ENCODE measurements at places on chromosomes 4 and X.
A peak's percentile ranks its signal among the peaks of the same experiment; 100 is the strongest.

DNA sequence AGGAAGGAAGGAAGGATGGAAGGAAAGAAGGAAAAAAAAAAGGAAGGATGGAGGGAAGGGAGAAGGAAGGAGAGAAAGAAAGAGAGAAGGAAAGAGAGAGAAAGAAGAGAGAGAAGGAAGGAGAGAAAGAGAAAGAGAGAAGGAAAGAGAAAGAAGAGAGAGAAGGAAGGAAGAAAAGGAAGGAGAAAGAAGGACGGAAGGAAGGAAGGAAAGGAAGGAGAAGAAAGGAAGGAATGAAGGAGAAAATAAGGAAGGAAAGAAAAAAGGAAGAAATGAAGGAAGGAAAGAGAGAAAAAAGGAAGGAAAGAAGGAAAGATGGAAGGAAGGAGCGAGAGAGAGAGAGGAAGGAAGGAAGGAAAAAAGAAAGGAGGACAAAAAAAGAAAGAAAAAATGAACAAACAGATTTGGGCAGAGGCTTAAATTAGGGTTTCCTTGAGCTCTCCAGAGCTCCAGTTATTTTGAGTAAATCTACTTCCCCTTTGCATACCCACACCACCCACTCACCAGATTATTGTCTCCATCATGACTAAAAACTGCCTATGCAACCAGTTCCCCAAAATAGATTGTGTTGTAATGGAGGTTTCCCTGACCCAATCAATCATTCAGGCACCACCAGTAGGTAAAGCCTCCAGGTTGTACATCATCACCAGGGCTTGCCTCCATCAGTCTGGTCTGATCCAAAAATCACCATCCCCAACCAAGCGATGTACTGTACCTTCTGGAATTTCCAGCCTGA is 1722.9 kb upstream of the PCDH10 start:
- DNase-seq = no peak

DNA sequence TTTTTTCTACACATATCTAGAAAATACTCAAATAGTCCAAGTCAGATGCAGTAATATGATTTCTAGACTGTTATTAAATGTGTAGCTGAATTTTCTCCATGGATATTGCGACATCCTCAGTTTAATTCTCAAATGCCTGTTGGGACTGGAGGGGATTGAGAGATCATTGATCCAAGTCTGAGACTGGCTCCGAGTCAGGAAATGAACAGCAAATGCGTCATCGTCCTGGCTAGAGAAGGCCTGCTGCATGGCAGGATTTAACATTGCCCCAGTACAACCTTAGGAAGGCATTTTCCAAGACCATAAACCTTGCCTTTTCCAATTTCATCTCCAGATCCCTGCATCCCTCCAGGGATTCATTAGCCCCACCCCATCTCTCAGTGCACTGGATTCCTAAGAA is 56.6 kb upstream of the SLC6A14 start:
- peak; percentile 89 for DNase-seq

GRCh38 chr4:153488006-153488891 is 22.1 kb downstream of the TMEM131L start:
- DNase-seq = peak; percentile 47

DNA sequence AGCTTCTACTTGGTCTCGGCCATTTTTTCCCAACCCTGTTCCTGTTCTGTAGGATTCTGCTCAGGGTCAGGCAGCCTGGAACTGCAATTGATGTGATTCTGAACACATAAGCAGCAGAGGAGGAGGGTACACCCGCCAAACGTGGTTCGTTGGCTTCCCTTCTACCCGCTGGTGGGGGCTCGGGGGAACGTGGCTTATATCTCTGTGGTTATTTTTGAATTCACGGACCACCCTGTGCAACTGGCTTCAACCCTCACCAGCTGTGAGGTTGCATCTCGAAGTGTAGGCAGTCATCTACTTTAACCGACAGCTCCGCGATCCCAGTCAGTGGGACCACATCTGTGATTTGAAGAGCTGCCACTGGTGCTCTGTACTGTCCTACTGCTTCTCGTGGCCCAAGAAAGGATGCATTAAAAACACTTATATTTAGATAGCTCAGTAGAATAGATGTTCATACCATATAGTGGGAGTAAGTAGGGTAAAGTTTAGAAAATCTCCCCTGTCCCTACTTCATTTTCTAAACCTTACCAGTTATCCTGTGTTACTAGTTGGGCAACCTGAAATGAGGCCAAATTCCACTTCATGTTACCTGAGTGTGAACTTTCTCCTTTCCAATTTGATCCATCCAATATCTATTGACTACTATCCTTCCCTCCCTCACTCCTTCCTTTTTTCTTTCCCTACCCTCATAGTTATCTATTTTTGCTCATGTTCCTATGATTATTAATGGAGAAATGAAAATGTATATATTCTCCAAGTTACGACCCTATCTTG is 80.4 kb upstream of the BCOR start:
- no peak for DNase-seq

- no peak for DNase-seq
Measured at GRCh38 chrX:9003041-9003440, 30.9 kb downstream of the FAM9B start.

DNA sequence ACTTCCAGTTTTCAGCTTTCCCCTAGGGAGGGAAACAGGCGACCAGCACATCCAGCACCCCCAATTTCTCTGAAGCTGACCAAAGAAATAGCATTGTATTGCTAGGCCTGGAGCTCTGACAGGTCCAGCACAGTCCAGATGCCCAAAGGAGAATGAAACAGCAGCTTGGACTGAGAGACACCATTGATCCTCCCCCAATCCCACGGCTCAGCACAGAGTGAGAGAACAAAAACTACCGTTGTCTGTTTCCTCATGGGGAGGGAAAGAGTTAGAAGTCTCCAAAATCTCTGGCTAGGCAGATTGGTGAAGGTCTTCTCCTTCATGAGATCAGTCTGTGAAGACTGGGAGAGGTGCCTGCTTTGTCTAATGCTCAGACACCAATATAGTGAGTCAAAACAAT is 8.6 kb downstream of the TCEAL7 start:
- no peak for DNase-seq

DNA sequence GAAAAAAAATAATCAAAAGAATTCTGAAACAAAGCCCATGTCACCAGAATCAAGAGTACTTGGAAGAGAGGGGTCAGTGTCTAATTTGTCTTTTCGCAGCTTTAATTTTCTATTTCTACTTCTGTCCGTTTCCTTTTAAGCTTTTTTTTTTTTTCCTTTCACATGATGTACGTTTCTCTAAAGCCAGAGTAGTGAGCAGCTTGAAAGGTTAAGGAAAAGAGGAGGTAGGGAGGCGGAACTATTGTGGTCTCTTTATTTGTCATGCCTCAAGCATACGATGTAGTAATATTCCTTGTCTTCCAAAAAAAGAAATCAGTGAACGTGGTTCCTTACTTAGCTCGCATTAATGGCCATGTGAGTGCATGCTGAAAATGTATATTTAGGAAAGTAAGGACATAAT is 311.5 kb downstream of the TENM3 start:
- DNase-seq = peak; percentile 18

GRCh38 chr4:64940698-64941097 is 531.4 kb upstream of the TECRL start:
- peak; percentile 1 for DNase-seq

- DNase-seq = peak; percentile 46
Measured at GRCh38 chr4:16227462-16227868, 1.2 kb upstream of the TAPT1 start.

DNA sequence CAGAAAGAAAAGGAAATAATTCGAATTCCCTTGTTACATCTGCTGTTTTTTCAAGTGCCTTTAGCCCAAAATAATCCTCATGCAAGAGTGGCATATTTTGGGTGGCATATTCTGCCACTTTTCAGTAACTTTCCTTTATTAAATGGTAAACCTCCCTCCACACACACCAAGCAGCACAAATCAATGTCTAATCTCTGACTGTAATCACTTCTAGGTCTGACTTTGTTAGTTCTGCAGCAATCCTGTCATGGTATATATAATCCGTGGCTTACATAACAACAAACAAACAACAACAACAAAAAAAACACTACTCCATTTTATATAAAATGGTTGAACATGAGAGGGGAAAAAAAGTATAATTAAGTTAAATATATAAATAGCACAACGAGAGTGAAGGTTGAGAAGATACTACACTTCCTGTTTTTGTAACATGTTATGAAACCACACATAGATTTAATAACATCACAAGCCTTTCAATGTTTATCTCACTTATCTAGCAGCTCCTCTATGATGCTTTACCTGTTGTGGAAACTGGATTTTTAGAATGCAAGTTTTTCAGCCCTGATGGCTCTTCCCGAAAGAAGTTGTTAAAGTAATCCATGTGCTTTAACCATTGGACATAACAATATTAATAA is 715.4 kb downstream of the GRXCR1 start:
- no peak for DNase-seq

GRCh38 chrX:139290310-139290709 is 240.2 kb upstream of the F9 start:
- no peak for DNase-seq

- DNase-seq = peak; percentile 56
Measured at GRCh38 chrX:71532078-71532752, 689 bp upstream of the OGT start.

DNA sequence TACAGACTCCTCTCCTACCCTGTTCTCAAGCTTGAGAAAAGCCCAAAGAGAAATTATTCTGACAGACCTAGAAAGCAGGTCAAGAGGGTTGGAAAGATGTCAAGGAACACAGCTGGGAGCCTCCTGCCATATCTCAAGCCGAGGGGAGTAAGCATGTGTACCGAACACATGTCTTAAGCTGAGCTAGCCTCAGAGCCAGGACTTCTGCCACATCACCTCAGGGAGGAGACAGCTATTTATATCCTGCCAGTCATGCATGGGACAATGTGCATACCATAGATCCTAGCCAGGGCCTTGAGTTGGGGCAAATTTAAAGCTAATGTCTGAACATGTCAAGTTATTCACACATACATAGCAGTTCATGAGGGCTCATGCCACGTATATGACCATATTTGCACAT is 11.8 kb downstream of the TMEM31 start:
- DNase-seq = peak; percentile 54

GRCh38 chrX:40996886-40997530 is 88.2 kb upstream of the USP9X start:
- peak; percentile 86 for DNase-seq

- DNase-seq = no peak
Measured at GRCh38 chrX:40444798-40445496, 135.8 kb upstream of the ATP6AP2 start.

DNA sequence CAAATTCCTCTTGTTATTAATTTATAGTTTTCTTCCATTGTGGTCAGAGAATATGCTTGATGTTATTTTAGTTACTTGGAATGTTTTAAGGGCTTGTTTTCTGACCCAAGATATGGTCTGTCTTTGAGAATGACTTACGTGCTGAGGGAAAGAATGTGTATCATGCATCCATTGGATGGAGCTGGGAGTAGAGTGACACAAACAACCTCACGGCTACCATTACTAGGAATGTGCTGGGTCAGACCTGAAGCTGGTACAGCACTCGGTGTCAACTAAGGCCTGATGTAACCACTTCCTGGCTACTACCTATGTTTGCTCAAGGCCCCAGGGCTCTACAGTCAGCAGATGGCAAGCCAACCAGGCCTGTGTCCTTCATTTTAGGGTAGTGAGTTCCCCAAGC is 257.8 kb downstream of the FAT4 start:
- no peak for DNase-seq

GRCh38 chrX:14802943-14803710 is 69.7 kb downstream of the FANCB start:
- peak; percentile 48 for DNase-seq

- DNase-seq = no peak
Measured at GRCh38 chrX:153321381-153322124, at the start of gene PNMA6F. Gene PNMA6F (minus strand): TSS chrX:153321767. CDS start chrX:153320674, 1,093 bp downstream.

DNA sequence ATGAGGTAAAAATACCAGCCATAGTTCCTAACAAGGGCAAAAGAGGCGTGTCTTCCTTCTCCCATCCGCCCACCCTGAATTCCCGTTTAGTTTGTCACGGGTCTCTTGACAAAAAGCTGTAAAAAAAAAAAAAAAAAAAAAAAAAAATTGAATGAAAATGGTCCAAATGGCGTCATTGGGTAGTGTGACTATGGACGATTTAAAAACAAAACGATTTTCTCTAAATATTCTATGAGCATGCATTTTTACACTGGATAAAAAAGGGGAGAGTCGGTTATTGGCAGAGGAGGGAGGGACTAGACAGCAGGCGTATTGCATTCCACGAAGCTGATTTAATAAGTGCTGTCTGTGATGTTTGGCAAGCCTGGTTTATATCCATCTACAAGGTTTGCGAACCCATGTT is at the start of gene FAM133A:
Gene FAM133A (plus strand): TSS at position 338 of the 403 bp plus-strand sequence. CDS start 35,214 bp downstream, outside the sequence.
- peak; percentile 19 for DNase-seq

DNA sequence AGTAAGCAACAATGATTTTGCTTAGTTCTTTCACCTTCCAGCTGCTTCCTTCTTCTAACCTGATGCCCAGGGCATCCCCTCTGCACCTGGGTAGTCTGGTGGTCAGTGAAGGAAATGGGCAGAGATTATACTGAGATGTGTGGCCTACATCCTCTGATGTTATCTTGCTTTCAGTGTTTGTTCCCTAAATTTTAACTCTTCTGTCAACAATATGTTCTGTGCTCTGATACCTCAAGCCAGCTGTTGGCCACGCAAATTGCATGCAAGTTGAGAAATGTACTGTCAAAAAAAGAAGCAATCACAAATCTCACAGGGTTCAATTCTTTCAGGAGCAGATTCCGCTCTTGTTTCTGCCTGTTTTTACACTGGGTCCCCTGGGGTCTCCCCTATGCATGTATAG is 73.8 kb downstream of the FBXW7 start:
- no peak for DNase-seq

DNA sequence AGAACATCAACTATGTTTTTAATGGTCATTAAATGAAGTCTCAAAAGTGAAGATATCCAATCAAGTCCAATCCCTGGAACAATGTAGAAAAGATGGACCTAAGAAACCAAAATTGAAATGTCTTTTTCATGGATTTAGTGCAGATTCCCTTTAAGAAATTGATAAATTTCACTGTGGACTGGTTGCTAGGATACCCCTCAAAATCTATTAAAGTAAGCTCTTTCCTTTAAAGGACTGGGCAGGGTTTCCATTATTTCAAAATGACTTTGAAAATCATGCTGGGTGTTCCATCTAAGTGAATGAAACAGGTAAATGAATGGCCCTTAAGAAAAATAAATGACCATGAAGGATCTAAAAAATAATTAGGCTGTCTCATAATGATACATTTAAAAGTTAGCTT is 28.6 kb downstream of the PLRG1 start:
- no peak for DNase-seq

DNA sequence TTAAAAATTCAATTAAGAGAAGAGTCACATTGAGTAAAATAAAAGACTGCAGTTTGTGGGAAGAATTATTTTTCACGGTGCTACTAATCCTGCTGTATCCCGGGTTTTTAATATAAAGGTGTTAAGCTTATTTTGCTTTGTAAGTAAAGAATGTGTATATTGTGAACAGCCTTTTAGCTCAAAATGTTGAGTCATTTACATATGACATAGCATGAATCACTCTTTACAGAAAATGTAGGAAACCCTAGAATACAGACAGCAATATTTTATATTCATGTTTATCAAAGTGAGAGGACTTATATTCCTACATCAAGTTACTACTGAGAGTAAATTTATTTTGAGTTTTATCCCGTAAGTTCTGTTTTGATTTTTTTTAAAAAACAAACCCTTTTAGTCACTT is 39.7 kb downstream of the IRS4 start:
- no peak for DNase-seq

- DNase-seq = no peak
Measured at GRCh38 chr4:150063128-150063527, 15.1 kb upstream of the DCLK2 start.
